Amniotic stem cell (primary cell): ENCODE measurements at places on chromosomes 16 and 17.
A peak's percentile ranks its signal among the peaks of the same experiment; 100 is the strongest.

GRCh38 chr17:9132944-9133610, 111.8 kb downstream of the NTN1 start:
- no peak for DNase-seq

- DNase-seq = no peak
Observed at GRCh38 chr17:50604513-50604912, 30.2 kb upstream of the ABCC3 start.

DNA sequence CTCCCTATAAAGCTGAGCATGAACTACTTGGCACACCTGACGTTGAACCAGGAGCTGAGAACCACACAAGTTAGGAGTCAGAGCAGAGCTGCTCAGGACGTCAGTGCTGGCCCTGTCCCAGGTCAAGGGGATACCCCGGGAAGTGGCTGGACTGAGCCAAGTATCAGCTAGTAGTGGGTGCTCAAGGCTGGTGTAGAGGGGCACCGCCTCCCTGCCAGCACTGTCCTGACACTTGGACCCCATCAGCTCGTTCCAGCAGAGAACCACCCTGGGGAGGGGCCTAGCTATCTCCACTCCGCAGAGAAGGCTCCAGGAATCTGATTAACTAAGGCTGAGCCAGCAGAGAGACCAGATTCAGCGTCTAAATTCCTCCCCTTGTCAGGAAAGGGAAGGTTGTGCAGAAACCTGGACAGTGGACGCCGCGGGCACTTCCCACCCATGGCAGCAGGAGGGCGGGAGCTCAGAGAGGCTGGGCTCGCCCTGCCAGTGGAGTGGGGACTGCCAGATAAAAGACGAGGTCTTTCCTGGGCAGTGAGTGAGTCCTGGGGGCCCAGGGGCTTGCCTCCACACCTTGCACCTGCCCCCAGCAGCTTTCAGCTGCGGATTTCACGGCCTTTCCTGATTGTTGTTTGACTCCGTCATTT, 21.0 kb downstream of the C16orf90 start:
- no peak for DNase-seq

- no peak for DNase-seq
Observed at GRCh38 chr16:70437017-70437581, 1.8 kb downstream of the ST3GAL2 start.

DNA sequence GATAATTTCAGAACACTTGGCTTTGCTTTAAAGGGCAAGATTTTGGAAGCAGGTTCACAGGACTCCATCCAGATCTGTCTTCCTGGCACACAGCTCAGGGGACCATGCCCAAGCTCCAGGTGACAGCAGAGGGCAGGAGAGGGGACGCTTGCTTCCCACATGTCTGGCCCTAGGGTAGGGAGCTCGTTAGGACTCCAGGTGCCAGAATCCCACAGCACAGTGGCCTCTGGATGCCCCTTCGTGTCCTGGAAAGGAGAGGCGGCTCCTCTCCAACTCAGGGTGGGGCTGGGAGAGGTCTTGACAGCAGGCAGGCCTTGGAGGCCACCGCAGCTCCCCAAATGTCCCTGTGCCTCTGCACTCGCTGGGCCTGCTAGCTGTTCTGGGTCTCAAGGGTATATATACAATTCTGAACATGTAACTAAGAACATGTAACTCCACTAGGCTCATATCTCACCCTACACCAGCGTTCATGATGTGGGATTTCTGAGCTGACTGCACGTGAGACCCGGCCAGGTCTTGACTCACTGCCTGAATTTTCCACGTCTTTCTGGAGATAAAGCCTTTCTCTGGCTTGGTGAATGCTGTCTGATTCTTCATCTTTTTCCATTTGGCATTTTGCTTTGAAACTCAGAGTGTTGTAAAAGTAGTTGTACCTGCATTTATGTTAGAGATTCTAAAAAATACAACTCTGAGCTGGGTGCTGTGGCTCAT, 52.8 kb downstream of the MARCHF10 start:
- DNase-seq = no peak

DNA sequence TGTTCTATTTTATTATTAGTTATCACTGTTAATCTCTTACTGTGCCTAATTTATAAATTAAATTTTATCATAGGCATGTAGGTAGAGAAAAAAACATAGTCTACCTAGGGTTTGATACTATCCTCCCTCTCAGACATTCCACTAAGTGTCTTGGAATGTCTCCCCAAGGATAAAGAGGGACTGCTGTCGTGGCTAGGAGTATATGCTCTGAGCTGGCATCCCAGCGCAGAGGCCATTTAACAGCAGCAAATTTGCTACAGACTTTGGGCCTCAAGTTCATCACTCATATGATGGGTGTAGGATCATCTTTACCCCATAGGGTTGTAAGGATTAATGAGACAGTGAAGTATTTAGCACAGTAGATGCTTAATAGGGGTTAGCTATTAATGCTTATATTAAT, 56.7 kb downstream of the ZFHX3 start:
- DNase-seq = no peak

GRCh38 chr17:38900978-38901656, 24.3 kb upstream of the LASP1NB start:
- peak; percentile 63 for DNase-seq

- no peak for DNase-seq
Observed at GRCh38 chr17:46071796-46072195, 72.7 kb downstream of the STH start.

DNA sequence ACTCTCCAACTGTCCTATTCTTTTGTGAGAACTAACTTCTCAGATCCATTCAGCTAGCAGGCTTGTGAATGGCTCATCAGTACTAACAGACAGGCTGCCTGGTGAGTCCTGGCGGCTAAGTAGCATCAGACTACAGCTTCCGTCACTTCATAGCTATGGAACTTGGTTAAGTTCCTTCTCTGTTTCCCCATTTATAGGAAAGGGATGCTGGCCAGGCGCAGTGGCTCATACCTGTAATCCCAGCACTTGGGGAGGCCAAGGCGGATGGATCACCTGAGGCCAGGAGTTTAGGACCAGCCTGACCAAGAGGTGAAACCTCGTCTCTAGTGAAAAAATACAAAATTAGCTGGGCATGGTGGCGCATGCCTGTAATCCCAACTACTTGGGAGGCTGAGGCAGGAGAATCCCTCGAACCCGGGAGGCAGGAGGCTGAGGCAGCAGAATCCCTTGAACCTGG, 49.9 kb upstream of the TANGO6 start:
- DNase-seq = no peak

DNA sequence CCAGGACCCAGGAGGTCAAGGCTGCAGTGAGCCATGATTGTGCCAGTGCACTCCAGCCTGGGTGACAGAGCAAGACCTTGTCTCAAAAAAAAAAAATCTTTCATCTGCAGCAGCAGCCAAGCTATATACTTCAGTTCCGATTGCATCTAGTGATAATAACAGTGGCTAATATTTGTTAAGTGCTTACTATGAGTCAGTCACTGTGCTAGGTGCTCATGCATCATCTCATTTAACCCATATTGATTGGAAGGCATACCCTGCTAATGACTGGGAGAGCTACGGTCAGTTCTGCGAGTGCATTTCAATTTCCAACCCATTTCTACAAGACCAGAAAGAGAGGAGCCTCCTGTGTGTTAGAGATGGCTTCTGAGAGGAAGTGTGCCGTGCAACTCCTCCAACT, 7.7 kb upstream of the TUBG2 start:
- no peak for DNase-seq

DNA sequence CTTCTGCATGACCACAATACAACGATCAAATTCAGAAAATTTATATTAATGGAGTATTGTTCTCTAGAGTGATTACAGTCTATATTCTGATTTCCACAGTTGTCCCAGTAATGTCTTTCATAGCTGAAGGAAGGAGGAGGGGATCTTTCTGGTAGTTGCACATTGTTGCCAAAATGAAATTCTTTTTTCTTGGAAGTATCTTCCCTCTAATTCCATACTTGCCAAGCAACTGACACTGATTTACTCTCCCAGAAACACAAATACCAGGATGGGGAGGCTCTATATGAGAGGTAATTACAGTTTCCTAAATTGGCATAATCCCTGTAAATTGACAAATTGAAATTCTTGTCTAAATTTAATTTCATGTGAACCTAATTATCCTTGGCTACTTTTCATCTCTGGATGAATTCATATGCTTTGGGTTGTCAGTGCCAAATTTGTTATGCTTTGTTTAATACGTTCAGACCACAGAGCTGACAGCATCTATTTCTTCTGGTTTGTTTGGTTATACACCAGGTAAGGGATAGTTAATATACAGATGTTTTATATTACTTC, 30.0 kb downstream of the NOL11 start:
- no peak for DNase-seq

GRCh38 chr17:48555258-48556228, 10.6 kb upstream of the HOXB2 start:
- DNase-seq = no peak

DNA sequence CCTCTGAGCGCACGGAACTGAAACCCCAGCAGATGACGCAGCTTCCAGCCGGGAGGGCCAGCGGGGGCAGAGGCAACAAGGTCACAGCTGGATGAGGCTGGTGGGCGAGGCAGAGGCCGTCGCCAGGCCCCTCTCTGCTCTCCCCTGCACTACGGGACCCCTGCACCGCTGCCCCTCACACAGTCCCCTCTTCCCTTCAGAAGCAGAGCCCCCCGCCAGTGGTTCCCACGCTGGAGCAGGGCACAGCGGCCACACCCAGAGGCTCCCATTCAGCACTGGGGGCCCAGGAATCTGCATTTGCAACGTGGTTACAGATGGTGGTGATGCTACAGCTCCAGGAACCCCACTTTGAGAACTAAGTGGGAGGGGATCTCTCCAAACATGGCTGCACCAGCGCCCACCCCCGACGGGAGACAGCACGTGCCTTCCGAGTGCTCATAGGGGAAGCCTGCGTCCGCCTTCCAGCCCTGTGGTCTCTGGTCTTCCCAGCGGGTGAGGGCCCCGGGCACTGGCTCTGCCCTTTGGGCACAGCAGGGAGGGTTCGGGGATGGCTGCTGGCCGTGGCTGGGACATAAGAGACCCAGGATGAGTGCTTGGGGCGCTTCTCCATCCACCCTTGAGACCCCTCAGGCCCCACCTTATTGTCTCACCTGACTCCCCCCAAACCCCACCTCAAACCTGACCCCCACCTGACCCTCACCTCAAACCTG, 4.7 kb upstream of the RAB40B start:
- DNase-seq = no peak

GRCh38 chr17:83135692-83136091, 56.3 kb downstream of the METRNL start:
- DNase-seq = no peak

GRCh38 chr16:50550035-50550434, 1.8 kb downstream of the NKD1 start:
- DNase-seq = no peak

DNA sequence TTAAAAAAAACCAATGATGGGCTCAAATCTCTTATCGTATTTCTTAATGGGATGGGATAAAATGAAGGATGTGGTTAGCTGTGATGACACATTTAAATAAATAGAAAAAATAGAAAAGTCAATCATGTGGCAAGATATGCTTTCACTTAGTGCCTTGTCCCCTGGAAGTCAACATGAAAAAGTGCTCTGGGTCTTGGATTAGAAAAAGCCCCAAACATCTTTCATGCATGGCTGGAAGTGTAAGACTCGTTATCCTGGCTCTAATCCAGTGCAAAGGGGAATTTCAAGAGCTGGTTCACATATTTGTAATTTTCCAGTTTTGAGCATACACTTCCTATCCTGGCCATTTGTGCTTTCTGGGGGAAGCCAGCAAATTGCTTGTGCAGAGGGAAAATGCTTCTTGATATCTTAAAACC, 160.9 kb downstream of the MAP2K6 start:
- no peak for DNase-seq

DNA sequence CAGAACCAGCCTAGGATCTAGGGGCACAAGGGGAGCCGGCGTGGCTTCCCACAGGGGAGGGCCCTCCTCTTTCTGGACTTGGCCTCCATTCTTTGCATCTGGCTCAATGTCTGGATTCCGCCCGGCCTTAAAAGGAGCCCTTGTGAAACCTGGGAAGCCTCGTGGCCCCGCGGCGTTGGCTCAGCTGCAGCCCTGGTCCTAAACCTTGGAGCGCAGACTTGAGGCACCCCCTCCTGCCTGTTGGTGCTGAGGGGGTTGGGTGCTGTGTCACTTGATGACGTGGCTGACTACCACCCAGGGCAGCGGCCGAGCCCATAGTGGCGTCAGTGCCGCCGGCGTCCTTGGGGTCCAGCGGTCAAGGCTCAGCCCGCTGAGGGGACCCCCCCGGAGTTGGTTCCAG, 4.4 kb downstream of the TRAPPC2L start:
- DNase-seq = no peak

- no peak for DNase-seq
Observed at GRCh38 chr17:8599351-8600011, 31.0 kb downstream of the MYH10 start.

DNA sequence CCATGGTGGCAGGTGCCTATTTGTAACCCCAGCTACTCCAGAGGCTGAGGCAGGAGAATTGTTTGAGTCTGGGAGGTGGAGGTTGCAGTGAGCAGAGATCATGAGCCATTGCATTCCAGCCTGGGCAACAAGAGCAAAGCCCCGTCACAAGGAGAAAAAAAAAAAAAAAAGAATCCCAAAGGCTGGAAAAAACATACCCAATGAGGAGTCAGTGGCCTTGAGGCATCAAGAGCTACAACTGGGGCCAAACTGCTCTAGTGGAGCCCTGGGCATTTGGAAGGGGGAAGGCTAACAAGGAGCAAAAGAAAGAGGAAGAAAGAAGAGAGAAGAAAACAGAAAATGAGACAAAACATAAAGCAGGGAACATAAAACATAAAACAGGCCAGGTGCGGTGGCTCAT, 6.9 kb downstream of the CHST6 start:
- DNase-seq = no peak

- DNase-seq = no peak
Observed at GRCh38 chr17:9002227-9002605, 19.1 kb upstream of the NTN1 start.

GRCh38 chr17:14143688-14144087, 74.4 kb downstream of the COX10 start:
- DNase-seq = no peak

GRCh38 chr16:5393070-5393469, 295.5 kb upstream of the EEF2KMT start:
- DNase-seq = no peak

- DNase-seq = no peak
Observed at GRCh38 chr17:16288860-16289571, 64.3 kb downstream of the CENPV start.

DNA sequence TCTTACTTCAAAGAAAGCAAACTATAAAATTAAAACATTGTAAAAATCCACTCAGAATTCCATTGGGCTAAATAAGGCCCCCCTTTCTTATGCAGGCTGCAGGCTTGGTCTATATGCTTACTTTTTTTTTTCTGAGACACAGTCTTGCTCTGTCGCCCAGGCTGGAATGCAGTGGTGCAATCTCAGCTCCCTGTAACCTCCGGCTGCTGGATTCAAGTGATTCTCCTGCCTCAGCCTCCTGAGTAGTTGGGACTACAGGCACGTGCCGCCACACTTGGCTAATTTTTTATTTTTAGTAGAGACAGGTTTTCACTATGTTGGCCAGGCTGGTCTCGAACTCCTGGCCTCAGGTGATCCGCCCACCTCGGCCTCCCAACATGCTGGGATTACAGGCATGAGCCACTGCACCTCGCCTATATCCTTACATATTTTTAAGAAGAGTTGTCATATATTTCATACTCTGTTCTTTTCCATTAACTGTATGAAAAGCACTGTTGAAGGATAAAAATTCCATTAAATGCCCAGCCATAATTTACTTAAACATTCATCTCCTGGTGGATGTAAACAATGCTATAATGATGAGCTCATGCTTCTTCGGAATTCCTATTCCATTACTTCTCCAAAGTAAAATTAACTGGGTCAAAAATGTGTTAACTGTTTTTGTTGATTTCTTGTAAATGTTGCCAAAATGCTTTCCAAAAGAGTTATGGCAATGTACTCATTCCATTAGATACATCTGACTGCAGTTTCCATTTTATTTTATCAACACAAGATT, 17.8 kb downstream of the SNN start:
- DNase-seq = no peak

- no peak for DNase-seq
Observed at GRCh38 chr16:75280331-75280804, 28.9 kb upstream of the BCAR1 start.
